SW480 (cell line): ENCODE measurements at places on chromosomes 7 and 10.

DNA sequence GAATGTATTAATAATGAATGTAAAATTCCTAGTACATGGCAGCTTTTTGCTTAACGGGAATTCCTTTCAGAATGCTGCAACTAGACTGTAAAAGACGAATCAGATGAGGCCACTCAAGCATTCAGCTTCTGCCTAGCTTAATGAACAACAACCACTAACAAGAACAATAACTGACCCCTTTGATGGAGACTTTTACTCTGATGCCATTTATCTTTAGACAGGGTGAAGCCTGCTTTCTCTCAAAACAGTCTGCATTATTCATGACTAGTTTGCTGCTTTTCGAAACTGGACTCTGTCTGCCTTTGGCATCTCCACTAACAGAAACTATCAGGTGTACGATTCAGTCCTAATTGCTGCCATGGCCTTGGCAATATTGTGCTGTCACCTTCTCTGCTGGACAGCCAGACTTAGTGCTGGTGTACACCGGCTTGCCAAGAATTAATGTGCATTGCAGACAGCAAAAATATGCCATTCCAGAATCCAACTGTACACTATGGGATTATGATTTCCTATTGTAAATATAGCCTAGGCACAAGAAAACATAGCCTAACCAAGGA lies 295.5 kb upstream of the CDC14C start:
- no peak for DNase-seq

- no peak for DNase-seq
These were observed 158.8 kb downstream of the KIAA1217 start for GRCh38 chr10:24367688-24368087.

GRCh38 chr7:29285444-29285793 lies 90.8 kb downstream of the CHN2 start:
- peak; percentile 99 for DNase-seq

DNA sequence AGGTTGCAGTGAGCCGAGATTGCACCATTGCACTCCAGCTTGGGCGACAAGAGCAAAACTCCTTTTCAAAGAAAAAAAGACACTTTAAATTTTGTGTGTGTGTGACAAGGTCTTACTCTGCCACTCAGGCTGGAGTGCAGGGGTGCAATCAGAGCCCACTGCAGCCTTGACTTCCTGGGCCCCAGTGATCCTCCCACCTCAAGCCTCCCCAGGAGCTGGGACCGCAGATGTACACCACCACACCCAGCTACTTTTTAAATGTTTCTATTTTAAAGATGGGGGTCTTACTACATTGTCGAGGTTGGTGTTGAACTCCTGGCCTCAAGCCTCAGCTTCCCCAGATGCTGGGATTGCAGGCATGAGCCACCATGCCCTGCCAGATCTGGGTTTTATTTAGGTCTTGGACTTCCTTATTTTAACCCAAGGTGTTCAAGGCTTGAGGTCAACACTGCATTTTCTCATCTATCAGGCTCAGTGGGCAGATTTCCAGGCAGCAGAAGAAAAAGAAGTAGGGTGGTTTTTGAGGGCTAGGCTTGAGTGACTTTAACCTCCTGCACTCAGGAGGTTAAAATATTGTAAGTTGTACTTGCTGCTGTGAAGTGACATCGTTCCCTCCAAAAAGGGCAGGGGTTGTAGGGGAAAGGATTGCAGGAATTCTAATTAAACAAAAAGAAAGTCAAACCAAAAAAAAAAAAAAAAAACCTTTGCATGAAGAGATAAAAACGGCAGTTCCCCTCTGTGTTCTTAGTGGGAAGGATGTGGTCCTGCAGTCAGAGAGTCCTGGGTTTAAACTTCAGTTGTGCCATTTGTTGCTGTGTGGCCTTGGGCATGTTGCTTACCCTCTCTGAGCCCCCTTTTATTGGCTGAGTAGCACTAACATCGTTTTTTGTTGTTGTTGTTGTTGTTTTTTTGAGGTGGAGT lies 71.5 kb downstream of the CARD11 start:
- DNase-seq: no peak

GRCh38 chr10:73908853-73909539 lies 1.9 kb upstream of the PLAU start:
- peak; percentile 54 for DNase-seq

DNA sequence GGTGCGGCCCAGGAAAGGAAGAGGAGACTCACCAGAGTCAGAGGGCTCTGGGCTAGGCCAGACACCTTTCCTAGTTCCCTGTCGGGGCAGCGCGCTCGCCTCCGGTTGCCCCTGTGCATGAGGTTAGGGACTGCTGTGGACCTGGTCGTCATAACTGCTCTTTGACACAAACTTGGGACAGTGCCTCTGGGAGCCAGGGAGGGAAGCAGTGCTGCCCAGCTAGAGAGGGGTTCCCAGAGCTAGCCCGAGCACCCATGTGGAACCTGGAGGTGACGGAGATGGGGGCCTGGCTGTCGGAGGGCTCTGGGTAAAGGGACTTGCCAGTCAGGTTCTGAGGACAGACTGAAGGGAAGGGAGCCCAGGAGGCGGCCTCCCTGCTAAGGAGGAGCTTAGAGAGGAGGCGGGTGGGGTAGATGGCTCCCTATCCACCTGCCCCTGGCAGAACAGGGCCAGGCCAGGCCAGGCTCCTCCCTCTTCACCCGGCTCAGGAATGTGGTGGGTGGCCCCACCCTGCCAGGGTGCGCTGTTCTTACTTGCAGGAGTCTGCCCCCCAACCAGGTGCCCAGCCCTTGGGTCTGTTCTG lies 29.7 kb downstream of the AGAP3 start:
- peak; percentile 84 for DNase-seq

DNA sequence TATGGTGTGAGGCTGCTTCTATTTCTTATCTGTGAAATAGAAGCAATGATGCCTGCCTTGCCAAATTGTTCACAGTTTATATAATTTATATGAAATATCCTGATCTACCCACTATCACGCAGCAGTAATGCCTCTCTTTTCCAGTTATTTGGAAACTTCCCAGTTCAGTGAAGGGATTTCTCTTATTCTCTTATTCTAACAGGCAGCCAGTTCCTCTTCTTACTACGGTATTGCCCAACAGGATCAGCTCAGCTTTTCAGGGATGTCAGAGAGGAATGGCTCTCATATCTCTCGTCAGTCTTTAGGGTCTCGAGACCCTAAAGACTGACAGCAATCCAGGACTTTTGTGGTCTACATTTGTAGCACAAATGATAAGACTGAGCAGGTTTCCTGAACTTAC lies 215.6 kb downstream of the CREB5 start:
- no peak for DNase-seq

DNA sequence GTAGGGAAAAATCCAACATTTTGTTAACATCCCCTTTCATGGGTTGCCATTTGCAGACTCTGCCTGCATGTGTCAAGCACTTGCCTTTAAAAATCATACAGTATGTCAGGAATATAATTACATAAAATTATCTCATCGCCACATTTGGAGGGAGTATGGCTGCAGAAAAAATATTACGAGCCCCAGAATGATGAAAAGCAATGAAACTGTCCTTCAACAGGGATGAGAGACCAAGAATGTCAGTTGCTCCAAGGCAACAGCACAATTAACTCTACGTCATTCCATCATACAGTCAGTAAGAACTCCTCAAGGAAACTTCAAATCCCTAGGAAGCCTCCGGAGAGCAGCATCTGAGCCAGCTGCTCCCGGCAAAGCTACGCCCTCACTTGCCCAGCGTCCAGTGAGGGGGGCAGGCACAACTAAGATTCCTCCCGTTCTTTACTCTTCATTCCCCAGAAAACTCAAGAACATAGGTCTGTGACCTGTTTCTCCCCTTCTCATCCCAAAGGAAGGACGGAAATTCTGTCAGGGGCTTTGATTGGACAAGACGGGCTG lies 132.9 kb downstream of the ANLN start:
- DNase-seq: no peak
